ENCODE measurements at places on chromosomes 5 and 9.

DNA sequence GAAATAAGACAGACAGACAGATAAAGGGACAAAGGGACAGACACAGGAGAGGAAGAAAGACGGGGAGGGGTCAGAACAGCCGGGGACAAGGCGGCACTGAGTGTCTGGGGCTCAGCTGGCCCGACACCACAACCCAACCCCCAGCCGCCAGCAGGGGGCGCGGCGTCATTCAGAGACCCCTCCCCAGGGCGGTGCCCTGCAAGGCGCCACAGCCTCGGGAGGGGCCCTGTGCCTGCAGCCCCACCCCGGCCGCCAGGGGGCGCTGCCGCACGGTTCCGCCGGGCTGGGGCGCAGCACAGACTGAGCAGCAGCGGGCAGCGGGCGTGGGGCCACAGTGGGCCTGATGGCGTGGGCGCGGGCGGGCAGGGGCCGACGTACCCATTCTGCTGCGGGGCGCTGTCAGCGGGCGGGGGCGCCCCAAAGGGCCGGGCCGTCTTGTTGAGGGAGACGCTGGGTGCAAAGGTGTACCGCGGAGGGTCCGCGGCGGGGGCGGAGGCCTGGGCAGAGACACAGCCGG is 5.9 kb downstream of the PDLIM7 start:
- peak; percentile 58 for DNase-seq

- DNase-seq = no peak
Measured at GRCh38 chr9:107868186-107868585, 378.6 kb upstream of the KLF4 start.

DNA sequence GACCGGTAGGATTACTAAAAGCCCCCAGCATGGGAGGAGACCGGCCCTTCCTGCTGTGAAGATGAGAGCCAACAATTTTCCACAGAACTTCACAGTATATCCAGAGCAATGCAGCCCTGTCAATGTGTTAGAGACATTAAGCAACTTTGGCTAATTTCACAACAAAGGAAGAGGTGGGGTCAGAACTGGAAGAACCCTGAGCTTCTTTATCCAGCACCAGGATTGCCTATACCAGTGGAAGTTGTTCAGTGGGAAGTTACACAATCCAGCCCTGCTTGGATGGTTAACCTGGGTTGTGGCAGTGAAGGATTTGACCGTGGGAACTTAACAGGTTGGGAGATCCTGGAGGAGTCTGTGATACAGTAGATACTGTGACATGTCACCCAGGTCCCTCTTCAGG is 197.0 kb downstream of the FBN2 start:
- DNase-seq = no peak

DNA sequence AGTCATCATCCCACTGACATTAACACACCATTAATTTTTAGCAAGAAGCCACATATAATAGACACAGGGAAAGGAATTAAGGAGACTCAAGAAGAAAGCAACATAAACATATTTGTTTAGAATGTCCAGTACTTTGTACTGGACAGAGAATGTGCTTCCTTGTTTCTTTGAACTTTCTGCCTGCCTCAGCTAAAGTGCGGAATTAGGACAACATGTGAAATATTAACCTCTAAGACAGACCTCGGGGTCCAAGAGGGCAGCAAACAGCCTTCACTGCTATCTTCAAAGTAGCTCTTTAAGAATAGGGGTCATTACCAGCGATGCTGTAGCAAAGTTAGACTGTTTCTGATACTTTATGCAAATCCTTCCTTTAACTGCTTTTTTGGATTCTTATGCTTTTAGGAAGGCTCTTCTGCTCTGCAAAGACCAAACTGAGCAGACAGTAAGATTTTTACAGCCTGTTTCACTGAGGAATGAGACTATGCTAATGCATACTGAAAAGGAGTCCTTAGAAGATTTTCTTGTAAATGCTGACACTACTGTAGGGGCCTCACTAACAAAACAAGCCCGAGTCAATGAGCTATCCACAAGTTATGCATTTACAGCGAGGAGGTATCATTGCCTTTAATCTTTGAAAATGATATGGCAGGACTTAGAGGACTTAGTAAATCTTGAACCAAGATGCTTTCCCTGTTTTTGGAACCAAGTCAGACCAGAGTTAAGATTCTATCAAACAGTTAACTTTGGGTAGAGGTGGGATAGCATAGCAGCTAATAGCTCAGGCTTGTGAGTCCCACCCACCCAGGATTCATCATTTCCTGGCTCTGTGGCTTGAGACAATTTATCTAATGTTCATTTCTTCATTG is 23.8 kb downstream of the DAB2 start:
- no peak for DNase-seq

DNA sequence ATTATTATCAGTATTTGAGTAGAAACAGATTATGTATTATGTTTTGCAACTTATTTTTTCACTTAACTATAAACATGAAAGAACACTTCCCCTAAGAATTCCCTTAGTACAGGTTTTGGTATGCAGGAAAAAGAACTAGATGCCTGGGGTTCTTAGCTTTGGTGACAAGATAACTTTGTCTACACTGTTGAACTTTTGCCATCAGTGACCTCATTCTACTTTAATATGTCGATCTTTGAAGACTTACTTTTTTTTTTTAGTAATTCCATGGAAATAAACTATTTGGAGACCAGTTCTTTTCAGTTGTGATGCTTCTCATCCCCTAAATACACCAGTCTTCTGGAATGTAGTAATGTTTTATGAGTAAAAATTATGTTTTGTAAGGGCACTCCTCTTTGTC is 34.3 kb downstream of the ZNF462 start:
- DNase-seq = no peak
